ENCODE measurements at places on chromosomes 3 and 15.

DNA sequence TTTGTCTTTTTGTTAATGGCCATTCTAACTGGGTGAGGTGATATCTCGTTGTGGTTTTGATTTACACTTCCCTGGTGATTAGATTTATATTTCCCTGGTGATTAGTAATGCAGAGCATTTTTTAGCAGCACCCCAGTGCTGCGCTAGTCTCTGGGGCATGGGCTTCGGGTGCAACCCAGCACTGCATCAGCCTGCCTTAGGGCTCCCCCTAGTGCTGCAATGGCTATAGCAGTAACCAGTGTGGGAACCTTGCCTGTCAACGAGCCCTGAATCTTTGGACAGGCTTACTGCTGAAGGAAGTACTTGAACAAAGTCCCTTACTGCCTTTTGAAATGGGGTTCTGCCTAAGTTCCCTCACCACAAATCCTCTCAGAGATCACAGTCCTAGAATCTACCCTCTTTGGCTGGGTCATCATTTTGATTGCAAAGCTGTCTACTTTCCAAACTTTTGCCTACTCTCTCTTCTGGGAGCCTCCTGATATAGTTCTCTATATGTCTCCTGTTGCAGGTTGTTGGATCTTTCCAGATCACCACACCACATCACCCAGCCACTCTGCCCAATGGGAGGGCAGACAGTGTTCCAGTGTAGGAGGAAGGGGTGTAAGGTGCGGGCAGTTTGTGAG lies 79.2 kb upstream of the CCNL1 start:
- peak; percentile 82 for DNase-seq

GRCh38 chr3:42052484-42053351 lies 38.4 kb upstream of the TRAK1 start:
- peak; percentile 57 for DNase-seq

GRCh38 chr15:100570275-100570674 lies 31.7 kb downstream of the LINS1 start:
- no peak for DNase-seq

DNA sequence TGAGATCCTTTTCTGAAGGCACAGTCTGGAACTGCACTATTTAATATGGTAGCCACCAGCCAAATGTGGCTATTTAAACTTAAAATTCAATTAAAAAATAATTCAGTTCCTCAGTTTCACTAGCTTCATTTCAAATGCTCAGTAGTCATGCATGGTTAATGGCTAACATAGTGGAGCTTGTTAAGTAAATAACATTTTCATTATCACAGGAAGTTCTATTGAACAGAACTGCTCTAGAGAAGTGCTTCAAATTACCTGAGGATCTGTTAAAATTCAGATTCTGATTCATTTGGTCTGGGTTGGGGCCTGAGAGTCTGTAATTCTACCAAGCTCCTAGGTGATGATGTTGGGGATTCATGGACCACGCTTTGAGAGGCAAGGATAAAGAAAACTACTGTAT lies 109.6 kb upstream of the THRB start:
- no peak for DNase-seq

- DNase-seq = no peak
Observed at GRCh38 chr3:128343287-128344051, 123.2 kb downstream of the DNAJB8 start.

DNA sequence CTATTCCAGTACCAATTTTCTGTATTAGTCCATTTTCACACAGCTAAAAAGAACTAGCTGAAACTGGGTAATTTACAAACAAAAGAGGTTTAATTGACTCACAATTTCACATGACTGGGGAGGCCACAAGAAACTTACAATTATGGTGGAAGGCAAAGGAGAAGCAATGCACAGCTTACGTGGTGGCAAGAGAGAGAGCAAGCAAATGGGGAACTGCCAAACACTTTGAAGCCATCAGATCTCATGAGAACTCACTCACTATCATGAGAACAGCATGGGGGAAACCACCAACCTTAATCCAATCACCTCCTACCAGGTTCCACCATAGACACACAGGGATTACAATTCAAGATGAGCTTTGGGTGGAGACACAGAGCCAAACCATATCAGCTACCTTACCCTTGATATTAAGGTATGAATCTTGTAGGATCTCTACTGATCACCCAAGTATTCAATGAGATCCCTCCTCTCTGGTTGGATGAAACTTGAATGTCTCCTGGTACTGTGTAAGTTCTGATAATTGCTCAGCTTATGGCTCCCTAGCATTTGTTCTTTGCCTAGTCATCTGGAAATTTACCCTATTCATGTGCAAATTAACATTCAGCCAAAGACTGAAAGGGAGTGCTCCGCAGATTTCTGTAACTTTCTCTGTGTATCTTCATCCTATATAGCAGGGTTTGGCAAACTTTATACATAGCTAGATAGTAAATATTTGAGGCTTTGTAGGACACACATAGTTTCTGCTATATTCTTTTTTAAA lies 38.9 kb downstream of the MYL3 start:
- DNase-seq = no peak

Measured in cardiac septum (tissue), 1 donor.